ENCODE measurements at places on chromosomes 13 and 19.

DNA sequence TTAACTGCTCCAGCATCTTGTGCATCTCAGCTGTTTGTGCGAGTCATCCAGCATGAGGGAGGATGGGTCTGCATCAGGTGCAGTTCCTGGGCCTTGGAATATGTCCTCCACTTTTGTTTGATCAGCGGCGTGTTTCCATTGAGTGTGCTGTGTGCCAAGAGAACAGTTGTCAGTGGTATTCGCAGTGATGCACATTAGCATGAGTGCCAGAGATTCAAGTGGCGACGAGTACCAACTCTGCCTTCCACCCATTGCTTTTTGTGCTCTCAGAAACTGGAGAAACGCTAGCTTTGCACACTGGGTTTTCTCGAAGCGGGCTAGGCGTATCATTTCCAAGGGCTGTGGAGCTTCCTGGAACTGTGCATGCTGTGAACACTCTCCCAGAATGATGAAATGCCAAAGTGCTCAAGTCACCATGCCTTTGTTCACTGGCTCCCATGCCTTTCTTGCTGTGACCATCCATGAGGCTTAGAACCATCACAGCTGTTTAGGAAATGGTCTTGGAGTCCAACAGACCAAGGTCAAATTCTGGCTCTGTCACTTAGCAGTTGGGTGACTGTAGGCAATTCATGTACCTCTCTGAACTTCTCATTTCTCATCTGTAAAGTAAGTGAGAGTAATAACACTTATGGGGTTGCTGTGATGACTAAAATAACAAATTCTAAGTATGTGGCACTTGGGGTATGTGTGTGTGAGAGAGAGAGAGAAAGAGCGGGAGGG, 18.4 kb downstream of the LRCH1 start:
- no peak for DNase-seq

GRCh38 chr13:70893832-70894231, 785.6 kb upstream of the KLHL1 start:
- DNase-seq, result no peak

DNA sequence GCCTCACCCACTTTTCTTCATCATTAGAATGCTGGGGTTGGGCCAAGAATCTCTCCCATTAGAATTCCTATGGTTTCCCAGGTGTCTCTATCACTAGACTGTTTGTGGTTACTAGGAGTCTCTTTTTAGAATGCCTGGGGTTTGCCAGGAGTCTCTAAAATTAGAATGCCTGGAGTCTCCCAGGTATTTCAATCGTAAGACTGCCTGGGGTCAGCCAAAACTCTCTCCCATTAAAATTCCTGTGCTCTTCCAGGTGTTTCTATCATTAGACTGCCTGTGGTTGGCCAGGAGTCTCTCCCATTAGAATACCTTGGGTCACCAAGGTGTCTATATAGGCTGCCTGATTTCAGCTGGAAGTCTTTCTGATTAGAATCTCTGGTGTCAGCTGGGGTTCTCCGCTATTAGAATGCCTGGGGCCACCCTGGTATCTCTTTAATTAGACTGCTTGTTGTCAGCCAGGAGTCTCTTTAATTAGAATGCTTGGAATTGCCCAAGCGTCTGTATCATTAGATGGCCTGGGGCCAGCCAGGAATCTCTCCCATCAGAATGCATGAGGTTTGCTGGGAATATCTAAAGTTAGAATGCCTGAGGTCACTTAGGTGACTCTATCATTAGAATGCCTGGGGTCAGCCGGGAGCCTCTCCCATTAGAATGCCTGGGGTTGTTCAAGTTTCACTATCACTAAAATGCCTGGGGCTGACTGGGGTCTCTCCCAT, 1479.2 kb downstream of the UQCRFS1 start:
- DNase-seq, result no peak

GRCh38 chr19:54493967-54494585, 8.6 kb upstream of the LAIR2 start:
- DNase-seq, result no peak

GRCh38 chr13:108835083-108835482, 205.7 kb downstream of the MYO16 start:
- DNase-seq, result no peak

- no peak for DNase-seq
Measured at GRCh38 chr19:40400559-40400958, 10.6 kb upstream of the HIPK4 start.

GRCh38 chr19:31339411-31339810, 9.8 kb downstream of the TSHZ3 start:
- no peak for DNase-seq

GRCh38 chr13:99041337-99041736, 63.5 kb upstream of the DOCK9 start:
- no peak for DNase-seq

DNA sequence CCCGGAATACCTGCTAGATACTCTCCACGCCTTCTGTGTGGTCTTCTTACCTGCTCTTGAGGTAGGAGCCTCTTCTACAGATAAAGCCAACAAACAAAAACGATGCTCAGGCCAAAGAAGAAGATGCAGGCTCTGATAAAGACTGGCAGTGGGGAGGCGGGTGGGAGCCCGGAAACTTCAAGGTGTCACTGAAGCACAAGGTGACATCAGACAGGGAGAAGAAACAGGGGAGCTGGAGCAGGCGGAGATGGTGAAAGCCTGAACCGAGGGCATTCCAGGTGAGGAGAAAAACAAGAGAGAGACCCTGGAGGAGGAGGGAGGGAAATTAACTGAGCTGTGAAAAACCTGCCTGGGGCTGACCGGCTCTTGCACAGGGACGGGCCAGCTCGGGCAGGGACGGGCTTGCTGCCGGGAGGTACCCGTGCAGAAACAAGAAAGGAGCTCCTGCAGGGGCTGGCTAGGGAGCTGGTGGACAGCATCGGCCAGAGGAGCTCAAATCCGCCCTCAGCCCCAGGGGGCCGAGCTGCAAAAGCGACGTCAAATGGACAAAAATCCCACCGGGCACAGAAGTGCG, 19.0 kb downstream of the GNG7 start:
- no peak for DNase-seq

DNA sequence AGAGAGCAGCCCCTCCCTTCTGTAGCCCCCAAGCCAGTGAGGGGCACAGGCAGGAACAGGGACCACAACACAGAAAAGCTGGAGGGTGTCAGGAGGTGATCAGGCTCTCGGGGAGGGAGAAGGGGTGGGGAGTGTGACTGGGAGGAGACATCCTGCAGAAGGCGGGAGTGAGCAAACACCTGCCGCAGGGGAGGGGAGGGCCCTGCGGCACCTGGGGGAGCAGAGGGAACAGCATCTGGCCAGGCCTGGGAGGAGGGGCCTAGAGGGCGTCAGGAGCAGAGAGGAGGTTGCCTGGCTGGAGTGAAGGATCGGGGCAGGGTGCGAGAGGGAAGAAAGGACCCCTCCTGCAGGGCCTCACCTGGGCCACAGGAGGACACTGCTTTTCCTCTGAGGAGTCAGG, 4.2 kb downstream of the KLK3 start:
- DNase-seq, result no peak

GRCh38 chr13:32409001-32409313, 19.0 kb downstream of the N4BP2L1 start:
- DNase-seq, result no peak

DNA sequence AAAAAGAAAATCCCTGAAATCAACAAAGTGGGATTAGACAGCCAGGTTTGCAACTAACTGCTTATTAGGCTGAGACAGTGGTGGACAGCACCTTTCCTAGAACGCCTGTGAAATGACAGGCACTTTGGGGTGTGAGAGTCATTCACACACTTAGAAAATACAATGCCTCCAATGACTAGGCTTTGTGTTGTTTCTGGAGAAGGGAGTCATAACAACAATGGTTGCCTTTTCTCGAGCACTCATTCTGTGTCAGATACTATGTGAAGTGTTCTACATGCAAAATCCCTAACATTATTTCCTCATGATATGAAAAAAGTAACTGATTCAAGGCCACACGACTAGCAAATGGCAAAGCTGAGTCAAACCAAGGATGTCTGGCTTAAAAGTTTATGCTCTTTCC, 41.2 kb downstream of the SACS start:
- no peak for DNase-seq

- DNase-seq, result no peak
Measured at GRCh38 chr19:16013851-16014840, 62.1 kb upstream of the TPM4 start.

All from stimulated activated naive B cell treated with anti-CD40 and anti-IgM and Interleukin-4, amounts not matched to agents 10 μg/mL and 1 μg/mL and 100 μg/mL, for 72 hours (primary cell).